HS-5 (cell line): ENCODE measurements at places on chromosomes 16 and 17.
A peak's percentile ranks its signal among the peaks of the same experiment; 100 is the strongest.

- DNase-seq, result no peak
Measured at GRCh38 chr17:1462164-1463112, 6.4 kb upstream of the CRK start.

GRCh38 chr17:55730808-55731207 is 8.1 kb upstream of the TMEM100 start:
- no peak for DNase-seq

- no peak for DNase-seq
Measured at GRCh38 chr16:55155815-55156214, 168.2 kb upstream of the IRX6 start.

- DNase-seq, result peak; percentile 51
Measured at GRCh38 chr17:78142119-78142861, 3.9 kb upstream of the C17orf99 start.

- no peak for DNase-seq
Measured at GRCh38 chr17:57697891-57698711, 47.0 kb downstream of the CCDC182 start.

DNA sequence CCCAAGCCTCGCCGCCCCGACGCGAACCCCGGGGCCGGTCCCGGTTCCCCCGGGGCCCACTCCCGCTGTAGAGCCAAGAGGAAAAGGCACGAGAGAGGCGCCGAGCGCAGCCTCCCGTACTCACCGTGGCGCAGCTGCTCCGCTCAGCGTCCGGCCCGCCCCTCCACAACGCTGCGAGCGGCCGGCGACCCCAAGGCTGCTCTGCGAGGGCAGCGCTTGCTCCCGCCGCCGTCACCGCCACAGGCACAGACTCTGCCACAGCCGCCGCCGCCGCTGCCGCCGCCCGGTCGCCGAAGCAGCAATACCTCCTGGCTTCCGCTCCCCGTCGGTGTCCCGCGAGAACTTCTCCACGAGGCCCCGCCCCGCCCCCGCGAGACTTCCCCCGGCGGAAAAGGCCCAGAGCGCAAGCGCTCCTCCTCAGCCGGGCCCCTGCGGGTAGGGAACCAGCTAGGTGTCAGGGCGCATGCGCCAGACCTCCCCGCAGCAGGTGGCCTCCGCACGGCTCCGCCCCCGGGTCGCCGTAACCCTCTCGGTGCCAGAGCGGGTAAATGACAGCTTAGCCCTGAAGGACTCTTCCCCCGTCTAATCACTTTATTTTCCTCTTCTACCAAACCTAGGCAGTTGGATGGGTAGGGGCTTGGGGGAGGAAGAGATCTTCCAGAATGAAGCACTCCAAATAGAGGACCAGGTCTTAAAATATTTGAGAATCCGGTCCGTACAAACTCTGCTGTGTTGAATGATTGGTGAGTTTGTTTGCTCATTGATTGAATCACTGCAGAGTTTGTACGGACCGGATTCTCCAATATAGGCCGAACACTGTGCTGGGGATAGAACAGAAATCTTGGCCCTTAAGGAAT is at the start of gene GRB2:
GRB2 (minus strand) TSS at position 314 of the 857 bp plus-strand sequence. CDS start 12,050 bp downstream, outside the sequence.
- peak; percentile 65 for DNase-seq

- no peak for DNase-seq
Measured at GRCh38 chr16:28133666-28134065, 70.2 kb upstream of the GSG1L start.

DNA sequence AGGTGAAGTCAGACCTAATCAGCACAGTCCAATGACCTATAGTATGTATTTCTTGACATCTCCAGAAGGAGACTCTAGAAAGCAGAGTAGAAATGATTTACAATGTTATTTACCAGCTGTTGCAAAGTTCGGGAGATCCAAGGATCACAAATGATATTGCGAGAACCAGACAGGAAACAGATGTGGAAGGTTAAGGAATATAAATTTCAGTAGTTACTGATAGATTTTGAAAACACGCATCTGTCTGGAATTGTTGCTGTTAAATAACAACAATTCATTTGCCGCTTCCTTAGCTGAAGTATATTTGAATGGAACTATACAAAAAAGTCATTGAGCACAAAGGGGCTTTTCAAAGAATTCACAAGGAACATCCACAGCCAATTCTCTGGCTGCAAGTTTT is 72.0 kb downstream of the STXBP4 start:
- no peak for DNase-seq

DNA sequence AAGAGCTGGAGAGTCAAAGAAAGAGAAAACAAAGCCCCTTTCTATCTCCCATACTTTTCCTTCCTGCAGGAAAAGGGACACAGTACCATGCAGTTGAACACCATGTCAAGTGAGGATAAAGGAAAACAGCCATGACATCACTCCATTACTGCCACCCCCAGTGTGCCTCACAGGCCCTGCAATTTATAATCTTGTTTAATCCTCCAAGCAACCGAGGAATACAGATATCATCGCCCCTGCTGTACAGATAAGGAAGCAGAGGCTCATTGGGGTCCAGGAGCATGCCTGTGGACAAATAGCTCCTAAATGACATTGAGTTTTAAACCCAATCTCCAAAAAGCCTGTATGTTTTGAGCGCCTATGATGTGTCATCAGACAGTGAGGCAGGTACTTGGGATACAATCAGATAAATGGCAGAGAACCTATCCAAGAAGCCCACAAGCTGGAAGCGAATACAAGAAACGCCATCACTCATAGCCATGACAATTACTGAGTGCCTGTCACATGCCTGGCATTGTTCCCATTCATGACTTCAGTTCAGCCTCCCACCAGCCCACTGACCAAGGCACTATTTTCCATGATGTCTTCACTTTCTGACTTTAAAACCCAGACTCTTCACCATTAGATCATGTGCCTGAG is 45.5 kb downstream of the CPPED1 start:
- DNase-seq, result no peak

DNA sequence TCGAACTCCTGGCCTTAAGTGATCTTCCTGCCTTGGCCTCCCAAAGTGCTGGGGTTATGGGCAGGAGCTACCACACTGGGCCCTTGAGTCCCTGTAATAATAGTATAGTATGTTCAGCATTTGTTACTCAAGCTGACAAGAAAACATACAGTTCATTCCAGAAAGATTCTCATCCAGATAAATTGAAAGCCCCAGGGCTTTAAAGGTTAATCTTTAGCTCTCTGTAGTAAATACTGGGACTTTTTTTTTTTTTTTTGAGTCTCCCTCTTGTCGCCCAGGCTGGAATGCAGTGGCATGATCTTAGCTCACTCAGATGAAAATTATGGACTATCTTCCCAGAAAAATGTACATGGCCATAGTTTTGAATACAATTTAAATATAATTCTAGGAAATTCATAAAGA is 11.0 kb downstream of the BRCA1 start:
- no peak for DNase-seq

DNA sequence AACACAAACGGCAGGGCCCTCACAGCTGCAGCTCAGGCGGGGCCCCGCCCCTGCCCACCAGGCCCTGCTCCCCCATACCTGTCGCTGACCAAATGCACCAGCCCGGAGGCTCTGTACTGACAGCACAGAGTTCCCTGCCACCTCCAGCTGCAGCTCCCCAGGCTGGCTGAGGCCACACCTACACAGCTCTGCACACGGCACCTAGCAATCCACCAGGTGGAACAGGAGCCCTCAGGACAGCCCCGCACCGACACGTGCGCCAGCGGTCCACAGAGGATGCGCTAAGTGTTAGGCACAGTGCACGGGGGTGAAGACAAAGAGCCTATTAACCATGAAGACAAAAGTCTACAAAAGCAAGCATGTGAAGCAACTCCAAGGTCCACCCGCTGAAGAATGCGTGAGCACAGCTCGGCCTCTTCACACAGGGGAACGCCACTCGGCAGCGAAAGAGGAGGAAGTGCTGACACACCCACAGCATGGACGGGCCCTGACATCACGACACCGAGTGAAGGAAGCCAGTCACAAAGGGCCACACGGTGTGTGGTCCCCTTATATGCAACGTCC is 5.4 kb downstream of the ZCCHC14 start:
- no peak for DNase-seq

- DNase-seq, result no peak
Measured at GRCh38 chr17:17411692-17412091, 65.1 kb upstream of the MED9 start.

DNA sequence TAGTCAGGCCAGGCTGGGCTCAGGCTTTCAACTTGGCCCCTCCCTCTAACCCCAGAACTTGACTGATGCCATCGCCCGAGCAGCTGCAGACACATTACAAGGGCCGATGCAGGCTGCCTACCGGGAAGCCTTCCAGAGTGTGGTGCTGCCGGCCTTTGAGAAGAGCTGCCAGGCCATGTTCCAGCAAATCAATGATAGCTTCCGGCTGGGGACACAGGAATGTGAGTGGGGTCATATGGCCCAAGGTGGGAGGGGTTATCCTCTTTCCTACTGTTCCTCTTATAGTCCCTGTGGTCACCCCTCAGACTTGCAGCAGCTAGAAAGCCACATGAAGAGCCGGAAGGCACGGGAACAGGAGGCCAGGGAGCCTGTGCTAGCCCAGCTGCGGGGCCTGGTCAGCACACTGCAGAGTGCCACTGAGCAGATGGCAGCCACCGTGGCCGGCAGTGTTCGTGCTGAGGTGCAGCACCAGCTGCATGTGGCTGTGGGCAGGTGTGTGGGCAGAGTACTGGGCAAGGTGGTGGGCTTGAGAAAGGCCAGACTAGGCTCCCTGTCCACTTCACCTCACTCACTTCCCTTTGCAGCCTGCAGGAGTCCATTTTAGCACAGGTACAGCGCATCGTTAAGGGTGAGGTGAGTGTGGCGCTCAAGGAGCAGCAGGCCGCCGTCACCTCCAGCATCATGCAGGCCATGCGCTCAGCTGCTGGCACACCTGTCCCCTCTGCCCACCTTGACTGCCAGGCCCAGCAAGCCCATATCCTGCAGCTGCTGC is 2.1 kb upstream of the NRN1L start:
- no peak for DNase-seq

DNA sequence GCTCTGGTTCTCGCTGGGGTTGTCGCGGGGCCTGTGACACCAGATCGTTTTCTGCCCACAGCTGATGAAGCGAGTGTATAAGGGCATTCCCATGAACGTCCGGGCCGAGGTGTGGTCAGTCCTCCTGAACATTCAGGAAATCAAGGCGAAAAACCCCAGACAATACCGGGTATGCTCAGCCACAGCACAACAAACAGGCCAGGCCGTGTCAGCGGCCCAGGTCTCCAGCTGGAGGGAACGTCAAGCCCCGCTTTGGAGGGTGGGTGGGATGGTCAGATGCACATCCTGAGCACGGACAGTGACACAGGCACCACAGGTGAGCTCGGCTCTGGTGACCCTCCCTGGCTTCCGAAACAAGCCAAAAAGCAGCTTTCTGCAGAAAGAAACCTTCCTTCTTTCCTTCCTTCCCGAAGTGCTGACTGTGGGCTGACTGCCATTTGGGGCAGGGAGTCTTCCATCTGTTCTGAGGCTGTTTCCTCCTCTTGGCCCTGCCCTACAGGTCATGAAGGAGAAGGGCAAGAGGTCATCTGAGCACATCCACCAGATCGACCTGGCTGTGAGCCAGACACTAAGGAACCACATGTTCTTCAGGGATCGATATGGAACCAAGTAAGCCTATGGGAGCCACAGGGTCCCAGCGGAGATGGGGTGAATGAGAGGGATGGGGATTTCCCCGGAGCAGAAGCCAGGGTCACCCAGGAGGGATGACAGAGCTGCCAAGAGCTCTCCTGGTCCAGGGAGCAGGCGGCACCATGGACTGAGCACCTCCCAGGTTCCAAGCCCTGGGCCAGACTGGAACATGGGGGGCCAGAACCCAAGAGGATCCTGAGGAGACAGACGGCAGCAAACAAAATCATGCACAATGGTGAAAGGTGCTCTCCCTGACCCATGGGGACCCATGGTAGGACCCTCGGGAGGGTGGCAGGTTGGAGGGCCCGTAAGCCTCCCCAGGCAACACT is 79.4 kb downstream of the GOSR1 start:
- no peak for DNase-seq

GRCh38 chr16:66932076-66932475 is 2.1 kb downstream of the CIAO2B start:
- no peak for DNase-seq

DNA sequence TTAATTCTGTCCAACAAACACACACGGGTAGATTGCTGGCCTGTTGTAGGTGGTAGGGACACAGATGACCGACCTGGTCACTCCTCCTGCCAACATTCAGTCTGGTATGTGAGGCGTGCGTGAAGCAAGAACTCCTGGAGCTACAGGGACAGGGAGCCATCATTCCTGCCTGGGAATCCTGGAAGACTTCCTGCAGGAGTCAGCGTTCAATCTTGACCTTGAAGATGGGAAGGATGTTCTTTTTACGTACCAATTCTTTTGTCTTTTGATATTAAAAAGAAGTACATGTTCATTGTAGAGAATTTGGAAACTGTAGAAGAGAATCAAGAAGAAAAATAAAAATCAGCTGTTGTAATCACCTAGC is 3.5 kb upstream of the ADGRG3 start:
- DNase-seq, result no peak

- DNase-seq, result no peak
Measured at GRCh38 chr17:29870836-29871465, 59.1 kb downstream of the SSH2 start.

DNA sequence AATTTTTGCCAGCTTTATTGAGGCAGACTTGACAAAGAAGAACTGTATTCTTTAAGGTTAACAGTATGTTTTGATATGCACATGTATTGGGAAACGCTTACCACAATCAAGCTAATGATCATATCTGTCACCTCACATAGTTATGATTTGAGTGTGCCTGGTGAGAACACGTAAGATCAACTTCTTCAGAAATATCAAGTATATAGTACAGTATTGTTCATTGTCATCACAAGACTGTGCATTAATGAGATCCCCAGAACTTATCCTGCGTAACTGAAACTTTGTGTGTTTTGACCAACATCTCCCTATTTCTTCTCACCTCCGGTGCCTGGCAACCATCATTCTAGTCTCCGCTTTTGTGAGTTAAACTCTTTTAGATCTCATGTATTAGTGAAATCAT is 756.4 kb upstream of the EEF2KMT start:
- DNase-seq, result no peak

GRCh38 chr17:82332669-82333278 is 792 bp downstream of the SECTM1 start:
- DNase-seq, result no peak

- DNase-seq, result no peak
Measured at GRCh38 chr16:69241926-69242325, 55.0 kb downstream of the SNTB2 start.

GRCh38 chr16:85522308-85522841 is 90.7 kb upstream of the GSE1 start:
- DNase-seq, result no peak

GRCh38 chr17:37147301-37147812 is 198.6 kb downstream of the AATF start:
- no peak for DNase-seq

- DNase-seq, result no peak
Measured at GRCh38 chr17:70089513-70090148, 14.6 kb downstream of the KCNJ16 start.

GRCh38 chr17:10048629-10049350 is 143.7 kb upstream of the RCVRN start:
- DNase-seq, result no peak

DNA sequence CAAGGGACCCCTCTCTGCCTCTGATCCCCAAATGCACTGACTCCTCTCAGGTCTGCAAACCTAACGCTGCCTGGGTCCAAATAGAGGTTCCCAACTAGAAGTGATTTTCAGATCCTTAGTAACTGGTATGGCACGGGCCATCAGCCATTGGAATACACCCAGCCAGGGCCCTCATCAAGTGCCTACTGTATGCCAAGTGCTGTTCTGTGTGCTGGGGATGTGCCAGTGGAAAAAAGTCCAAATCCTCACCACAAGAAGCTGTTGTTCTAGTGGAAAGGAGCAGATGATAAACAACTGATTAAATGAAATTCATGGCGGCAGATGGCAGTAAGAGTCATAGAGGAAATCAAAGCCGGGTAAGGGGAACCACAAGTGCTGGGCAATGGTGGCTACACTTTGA is 57.2 kb upstream of the MED9 start:
- DNase-seq, result no peak
